Occipital lobe (tissue), 3 donors: ENCODE measurements at places on chromosomes 11 and 22.

GRCh38 chr11:14148653-14149273 is 186.2 kb downstream of the SPON1 start:
- DNase-seq = no peak

DNA sequence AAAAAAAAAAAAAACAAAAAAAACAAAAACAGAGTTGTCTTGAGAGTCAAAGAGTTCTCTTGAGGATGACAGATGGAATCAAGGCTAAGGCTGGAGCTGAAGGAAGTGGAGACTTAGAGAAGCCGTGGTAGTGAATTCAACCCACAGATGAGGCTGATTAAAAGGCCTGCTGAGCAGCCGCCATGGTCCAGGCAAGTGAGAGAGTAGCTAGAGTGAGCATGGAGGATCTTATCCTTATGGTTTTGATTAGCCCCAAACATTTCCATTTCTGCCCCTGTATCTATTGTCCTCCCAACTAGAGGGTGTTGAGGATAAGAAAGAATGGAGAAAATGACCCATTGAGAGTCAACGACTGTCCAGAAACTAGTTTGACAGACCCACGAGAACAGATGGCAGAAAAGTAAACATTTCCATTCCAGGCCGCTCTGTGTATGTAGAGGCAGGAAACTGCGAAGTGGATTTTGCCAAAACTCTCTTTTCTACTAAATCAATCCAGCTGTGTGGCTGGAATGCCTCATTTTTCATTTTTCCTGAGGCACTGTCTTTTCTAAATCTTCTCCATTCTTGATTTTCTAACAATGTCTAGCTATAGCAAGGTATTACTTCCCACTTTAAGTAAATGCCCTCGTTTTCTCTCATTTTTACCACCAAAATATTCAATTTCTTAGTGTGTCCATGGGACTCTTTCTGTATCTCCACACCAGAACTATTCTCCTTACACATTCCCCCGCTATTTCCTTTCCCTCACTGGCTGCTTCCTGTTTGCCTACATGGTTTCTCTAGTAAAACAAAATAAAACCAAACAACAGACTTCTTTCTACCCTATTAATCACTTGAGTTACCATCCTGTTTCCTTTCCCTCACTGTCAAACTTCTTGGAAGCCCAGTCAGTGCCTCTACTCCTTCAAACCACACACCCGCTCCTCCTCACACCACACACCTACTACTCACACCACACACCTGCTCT is 5.4 kb upstream of the MMP8 start:
- no peak for DNase-seq

GRCh38 chr11:65593518-65594414 is 1.8 kb downstream of the KCNK7 start:
- peak; percentile 63 for DNase-seq

- no peak for DNase-seq
These were observed 130.4 kb downstream of the SLC1A2 start for GRCh38 chr11:35288817-35289541.

DNA sequence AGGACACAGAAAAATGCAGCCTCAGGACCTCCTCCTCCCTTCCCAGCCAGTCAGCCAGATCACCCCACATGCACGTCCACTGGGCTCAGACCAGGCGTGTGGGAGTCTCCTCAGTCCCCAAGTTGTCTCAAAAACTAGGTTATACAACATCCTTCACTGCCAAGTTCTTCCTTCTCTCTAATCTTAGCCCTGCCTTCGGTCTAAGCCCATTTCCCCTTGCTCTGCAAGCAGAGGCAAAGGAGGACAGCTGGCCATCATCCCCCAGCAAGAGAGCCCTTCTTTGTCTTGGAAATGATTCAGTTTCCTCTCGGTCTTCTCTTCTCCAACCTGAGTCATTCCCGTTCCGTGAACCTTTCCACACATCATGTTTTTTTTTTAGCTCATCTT is 14.0 kb upstream of the NRGN start:
- DNase-seq = peak; percentile 54

DNA sequence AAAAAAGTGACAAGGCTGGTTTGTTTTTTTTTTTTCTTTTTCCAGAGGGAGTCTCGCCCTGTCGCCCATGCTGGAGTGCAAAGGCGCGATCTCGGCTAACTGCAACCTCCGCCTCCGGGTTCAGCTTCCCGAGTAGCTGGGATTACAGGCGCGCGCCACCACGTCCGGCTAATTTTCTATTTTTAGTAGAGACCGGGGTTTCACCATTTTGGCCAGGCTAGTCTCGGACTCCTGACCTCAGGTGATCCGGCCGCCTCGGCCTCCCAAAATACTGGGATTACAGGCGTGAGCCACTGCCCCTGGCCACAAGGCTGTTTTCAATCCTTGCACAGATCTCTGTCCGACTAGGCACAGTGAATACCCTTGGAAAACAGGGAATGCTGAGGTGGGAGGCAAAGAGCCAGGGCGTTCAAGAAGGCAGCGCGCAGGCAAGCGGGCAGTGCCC is 566 bp downstream of the ATP6V1E1 start:
- no peak for DNase-seq

- DNase-seq = no peak
These were observed 53.3 kb downstream of the NTM start for GRCh38 chr11:131423688-131424087.

DNA sequence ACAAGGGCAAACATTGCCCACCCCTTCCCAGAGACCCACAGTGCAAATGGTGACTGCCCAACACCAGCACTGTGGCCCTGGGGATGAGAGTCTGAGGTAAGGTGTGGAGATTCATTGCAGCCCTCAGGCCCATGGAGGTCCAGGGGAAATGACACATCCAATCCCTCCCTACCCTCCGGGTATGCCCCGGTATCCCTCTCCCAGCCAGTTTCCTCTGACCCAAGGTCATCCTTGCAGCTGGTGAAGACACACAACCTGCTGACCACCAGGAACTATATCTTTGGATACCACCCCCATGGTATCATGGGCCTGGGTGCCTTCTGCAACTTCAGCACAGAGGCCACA is 18.9 kb upstream of the UVRAG start:
- no peak for DNase-seq

GRCh38 chr11:108891909-108892511 is 227.1 kb downstream of the DDX10 start:
- DNase-seq = no peak

DNA sequence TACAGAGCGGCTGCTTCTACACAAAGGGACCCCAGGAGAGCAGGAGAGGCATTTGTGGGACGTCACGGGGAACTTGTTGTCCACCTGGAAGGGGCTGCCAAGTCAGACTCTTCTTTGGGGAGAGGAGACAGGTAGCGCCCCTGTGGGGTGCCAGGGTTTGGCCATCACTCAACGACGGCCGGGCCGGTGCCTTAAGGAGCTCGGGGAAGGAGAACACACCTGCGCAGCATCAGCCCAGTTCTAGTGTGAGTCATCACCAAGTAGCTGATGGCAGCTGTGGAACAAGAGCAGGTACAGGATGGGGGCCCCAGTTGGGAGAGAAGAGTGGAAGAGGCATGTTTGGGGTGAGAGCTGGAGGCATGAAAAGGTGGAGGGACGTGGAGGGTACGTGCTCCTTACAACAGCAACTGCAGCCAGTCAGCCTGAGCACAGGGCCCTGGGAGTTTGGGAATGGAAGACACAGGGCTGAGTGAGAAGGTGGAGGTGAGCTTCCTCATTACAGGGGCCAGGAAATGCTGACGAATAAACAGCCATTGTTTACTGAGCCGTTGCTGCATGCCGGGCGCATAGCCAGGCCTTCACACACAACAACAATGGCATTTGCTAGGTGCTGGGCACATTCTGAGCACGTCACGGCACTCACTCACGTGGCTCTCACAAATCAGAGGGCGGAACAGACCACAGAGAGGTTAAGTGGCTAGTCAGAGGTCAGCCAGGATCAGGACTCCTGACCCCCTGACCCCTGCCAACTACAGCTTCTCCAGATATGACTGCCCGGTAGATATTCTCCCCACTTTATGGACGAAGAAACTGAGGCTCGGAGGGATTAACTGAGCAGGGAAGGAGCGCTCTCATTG is 29.1 kb upstream of the TP53I11 start:
- DNase-seq = no peak

DNA sequence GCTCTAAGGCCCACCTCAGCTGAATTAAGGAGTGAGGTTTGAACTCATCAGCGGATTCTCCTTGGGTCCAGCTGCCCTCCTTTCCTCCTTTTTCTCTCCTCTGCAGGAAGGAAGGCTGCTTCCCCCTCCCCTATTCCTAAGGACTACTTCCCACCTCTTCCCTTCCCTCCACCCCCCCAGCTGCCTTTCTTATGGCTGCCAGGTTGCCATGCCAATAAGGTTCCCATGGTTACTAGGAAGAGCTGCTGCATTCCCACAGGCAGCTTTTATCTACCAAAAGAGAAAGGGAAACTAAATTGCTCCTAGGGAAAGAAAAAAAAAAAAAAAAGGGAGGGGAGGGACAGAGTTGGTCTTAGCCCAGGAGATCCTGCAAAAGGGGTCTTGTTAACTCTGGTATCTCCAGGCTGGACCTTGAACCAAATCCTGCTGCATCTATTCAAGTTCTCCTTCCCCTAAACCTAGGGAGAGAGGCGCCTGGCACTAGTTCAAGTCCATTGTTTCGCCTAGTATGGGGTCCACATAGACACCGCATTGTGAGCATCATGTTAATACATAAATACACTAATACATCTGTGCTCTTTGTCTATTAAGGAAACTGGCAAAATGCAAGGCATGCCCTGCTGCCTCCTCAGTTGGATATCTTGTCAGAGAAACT is 21.2 kb upstream of the FEZ1 start:
- peak; percentile 41 for DNase-seq

- no peak for DNase-seq
These were observed 87.7 kb downstream of the CSNK2A3 start for GRCh38 chr11:11265320-11265719.

GRCh38 chr22:42162728-42163489 is 32.3 kb upstream of the CYP2D6 start:
- no peak for DNase-seq

- no peak for DNase-seq
These were observed 33.1 kb downstream of the SLC5A1 start for GRCh38 chr22:32075997-32076760.

GRCh38 chr22:35835998-35836691 is 118.5 kb downstream of the APOL5 start:
- DNase-seq = no peak

DNA sequence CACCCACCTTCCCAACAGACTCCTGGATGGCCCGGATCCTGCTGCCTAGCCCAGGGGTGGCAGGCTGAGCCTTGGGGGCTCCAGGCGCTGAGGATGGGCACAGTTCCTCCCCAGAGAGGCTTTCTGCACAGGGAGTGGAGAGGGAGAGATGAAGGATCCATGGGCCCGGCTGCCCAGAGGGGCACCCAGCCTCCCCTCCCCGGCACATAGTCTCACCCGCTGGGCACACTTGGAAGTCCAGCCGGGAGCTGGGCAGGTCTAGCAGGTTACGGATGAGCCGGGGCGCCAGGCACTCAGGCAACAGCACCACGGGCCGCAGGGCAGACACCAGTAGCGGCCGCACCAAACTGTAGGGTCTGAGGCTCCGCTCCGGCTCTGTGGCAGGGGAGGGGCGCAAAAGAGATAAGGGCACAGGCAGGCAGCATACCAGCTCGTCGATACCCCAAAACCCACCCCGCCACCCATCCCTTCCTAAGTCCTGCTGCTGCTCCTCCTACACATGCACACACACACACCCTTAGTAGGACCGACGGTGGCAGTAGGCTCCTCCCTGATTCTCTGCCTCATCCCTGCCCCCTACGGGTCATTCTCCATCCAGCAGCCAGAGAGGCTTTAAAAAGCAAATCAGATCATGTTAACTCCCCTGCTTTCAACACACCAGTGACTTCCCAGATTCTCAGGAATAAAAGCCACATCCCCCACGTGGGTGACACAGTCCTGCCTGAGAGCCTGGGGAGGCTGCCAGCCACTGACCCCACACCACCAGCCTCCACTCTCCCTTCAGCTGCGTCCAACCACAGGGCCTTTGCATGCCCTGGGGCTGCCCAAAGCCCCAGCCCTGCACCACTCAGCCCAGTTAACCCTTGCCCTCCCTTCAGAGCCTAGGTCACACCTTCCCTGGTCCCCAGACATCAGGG is 6.5 kb upstream of the MFNG start:
- DNase-seq = no peak

DNA sequence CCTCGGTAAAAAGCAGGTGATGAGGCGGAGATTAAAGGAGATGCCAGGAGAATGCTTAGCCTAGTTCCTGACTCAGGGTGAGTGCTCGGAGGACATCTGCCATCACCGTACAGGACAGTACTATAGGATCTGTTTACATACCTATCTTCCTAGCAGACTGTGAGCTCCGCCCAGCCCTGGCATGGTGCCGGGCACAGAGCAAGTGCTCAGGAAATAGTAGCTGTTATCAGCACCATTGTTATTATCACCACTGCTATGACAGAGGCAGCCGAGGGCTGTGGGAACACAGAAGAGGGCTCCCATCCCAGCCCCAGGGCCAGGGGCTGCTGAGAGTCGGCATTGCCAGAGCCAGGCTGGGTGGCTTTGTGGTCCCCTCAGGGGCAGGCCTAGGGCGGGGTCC is 642 bp upstream of the SEPTIN3 start:
- no peak for DNase-seq

- DNase-seq = no peak
These were observed 122.2 kb downstream of the CD44 start for GRCh38 chr11:35261197-35261596.
